ENCODE measurements at places on chromosomes 5 and 9.

DNA sequence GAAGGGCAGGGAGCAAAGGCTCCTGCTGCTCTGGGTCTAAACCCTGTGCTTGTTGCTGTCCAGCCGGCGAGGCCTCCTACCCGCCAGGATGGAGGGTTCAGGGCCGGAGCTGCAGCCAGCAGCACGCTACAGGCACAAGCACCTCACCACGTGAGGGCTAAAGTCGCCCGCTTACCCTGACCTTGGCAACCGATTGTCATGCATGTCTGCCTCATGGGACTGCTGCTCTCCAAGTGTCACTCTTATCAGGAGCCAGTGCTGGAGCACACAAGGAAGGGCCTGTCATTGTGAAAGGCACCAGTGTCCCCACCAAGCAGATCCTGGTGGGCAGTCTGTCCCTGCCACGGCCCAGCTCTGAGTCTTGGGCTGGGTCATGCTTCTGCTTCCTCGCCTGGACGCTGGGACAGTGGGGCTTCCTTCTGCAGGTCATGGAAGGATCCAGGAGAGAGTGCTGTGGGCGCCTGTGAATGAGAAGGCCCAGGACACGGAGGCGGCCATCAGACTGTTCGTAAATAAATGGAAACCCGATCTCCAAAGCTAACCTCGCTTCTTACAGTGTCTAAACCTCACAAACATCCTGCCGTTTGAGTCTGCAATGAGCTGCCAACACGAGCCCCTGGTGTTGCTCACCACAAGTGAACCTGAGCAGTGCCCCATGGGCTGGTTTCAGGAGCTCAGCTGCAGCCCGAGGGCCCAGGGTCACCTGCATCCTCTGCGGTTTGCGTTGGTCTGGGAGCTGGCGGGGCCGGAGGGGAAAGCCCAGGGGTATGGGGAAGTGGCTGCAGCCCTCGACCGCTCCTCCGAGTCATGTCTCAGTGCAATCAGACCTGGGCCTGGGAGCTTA, 58.2 kb upstream of the RXRA start:
- DNase-seq: no peak

GRCh38 chr9:74220327-74220726, 276.8 kb upstream of the RORB start:
- no peak for DNase-seq

GRCh38 chr9:78189461-78189860, 46.4 kb upstream of the CEP78 start:
- no peak for DNase-seq

DNA sequence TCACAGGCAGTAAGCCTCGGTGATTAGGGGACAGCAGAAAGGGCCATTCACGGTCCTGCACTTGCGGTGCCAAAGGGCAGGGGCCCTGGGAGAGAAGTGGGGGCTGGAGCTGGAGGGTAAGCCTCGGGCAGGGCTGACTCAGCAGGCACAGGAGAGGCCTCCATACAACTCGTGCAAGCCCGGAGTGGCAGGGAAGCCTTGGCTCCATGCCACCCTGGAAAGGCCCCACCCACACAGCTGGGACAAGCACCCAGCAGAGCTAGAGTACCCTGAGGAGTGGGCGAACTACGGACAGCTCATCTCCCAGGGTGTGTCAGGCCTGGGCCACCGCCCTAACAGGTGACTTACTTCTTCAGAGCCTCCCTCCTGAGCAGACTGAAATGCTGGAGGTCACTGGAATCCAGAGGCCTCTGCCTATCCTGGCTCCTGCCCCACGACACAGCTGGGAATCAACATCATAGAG, 5.6 kb upstream of the CAMK2A start:
- no peak for DNase-seq

GRCh38 chr5:122581629-122582028, 193.3 kb upstream of the SNX2 start:
- no peak for DNase-seq

DNA sequence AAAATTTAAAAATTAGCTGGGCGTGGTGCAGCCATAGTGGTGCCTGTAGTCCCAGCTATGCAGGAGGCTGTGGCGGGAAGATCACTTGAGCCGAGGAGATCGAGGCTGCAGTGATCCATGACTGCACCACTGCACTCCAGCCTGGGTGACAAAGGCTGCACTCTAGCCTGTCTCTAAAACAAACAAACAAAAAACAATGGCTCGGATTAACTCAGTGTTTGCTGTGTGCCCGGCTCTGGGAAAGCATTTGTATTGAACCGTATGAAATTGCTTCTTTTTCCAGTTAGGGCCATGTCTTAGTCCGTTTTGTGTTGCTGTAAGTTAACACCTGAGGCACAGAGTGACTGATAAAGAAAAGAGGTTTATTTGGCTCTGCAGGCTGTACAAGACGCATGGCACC, 62.6 kb downstream of the CFAP77 start:
- DNase-seq: no peak

- no peak for DNase-seq
Measured at GRCh38 chr5:169641253-169641652, 4.2 kb downstream of the DOCK2 start.

GRCh38 chr5:159316519-159317383, 13.5 kb downstream of the IL12B start:
- no peak for DNase-seq

DNA sequence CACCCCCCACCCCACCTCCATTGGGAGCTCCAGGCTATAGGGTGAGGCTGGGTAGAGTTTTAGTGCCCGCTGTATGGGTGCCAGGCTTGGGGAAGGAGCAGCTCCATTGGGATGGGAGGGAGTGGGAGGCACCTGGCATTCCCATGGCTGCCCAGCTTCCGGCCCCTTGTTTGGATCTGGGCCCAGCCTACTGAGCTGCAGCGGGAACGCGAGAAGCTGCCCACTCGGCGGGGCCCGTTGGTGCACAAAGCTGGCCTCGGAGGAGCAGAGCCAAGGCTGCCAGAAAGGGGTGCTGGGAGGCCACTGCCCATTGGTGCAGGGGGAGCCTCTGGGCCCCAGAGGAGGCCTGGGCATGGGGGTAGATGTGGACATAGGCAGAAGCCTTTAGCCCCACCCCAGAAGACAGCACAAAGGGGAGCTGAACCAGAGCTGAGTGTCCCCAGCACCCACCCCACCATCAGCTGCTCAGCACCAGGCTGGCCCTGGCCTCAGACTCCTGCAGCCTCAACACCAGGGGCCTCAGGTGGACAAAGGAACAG, 4.4 kb downstream of the LCN9 start:
- DNase-seq: no peak

DNA sequence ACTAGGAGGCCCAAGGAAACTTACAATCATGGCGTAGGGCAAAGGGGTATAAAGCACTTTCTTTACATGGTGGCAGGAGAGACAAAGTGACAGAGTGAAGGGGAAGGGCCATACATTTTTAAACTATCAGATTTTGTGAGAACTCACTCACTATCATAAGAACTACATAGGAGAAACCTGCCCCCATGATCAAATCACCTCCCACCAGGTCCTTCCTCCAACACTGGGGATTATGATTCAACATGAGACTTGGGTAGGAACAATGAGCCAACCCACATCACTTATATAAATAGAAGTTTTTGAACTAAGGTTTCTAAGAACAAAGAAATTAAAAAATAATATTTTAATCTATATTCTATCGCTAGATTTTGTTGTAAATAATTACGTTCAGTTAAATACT, 460.3 kb upstream of the TYRP1 start:
- DNase-seq: no peak

- DNase-seq: no peak
Measured at GRCh38 chr9:79581388-79581787, 9.6 kb downstream of the TLE4 start.

GRCh38 chr5:133828722-133829121, 139.7 kb downstream of the C5orf15 start:
- no peak for DNase-seq

DNA sequence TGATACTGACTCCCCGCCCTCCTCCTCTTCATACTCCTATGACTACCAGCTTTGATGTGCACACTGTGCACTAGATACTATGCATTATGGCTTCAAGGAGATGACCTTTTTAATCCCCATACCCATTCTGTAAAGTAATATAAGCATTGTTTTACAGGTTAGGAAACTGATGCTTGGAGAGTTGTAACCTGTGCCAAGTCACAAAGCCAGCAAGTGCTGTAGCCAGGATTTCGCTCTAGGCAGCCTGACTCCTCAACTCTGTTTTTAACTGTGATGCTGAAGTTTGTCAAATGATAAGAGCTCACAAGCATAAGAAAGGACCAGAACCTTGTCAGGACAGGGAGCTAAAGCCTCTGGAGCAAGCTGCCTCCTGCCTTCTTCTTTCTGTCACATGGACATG, 461.3 kb downstream of the TMEM232 start:
- no peak for DNase-seq

- DNase-seq: no peak
Measured at GRCh38 chr5:32332966-32333365, 20.2 kb upstream of the MTMR12 start.

DNA sequence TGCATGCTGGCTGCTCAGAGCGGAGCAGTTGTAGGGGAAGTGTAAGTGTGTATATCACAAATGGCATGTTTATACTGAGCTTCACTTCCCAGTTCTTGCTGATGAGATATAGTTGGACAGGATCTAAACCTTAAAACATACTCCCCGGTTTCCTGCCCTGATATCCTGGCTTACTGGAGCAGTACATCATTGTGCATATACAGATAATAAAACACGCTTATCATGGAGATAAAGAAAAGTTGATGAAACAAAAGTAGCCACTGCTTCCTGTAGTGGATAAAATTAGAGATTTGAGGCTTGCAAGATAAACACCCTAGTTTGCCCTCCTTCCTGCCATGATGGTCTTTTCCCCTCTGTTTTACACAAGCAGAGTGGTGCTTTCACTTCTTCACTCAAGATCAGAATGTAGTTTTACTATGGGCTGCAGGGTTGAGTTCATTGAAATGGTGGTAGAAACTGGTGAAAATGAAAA, 15.0 kb downstream of the NPR3 start:
- no peak for DNase-seq

DNA sequence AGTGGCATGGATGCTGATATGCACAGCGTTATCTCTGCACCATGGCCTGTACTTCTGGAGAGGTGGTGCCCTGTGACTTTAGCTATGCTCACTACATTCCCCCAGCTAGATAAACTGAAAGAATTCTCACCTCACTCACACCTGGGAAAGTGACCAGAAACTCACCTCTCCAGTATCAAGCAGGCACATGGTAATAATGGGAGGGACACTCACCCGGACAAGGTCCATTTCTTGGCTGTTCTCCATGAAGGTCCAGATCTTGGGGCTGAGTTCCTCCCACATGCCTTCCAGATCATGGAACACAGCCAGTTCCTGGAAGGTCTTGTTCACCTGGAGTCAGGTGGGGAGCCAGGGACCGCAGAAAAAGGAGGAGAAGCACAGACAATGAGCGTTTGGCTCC, 72.8 kb downstream of the NIPSNAP3B start:
- no peak for DNase-seq

DNA sequence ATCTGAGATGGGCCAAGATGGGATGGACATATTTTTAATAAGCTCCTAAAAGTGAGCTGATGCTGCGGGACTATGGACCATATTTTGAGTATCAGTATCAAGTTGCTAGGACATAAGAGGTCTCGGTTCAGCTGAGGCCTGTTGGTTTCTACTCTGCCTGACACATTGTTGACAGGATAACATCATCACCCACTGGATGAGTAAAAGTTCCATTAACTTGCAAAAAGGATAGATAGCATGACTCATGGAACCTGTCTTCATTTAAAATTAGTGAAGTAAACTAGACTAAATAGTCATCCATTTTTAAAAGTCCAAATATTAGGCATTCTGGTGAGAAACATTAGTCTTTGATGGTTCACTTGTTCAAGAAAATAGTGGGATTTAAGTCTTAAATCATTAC, 33.3 kb downstream of the PARP8 start:
- no peak for DNase-seq

GRCh38 chr9:72274441-72274840, 90.6 kb downstream of the ZFAND5 start:
- DNase-seq: no peak

- DNase-seq: peak; percentile 14
Measured at GRCh38 chr5:138077064-138077696, 6.7 kb upstream of the WNT8A start.

- DNase-seq: no peak
Measured at GRCh38 chr5:139848508-139849100, 53.0 kb downstream of the PSD2 start.

DNA sequence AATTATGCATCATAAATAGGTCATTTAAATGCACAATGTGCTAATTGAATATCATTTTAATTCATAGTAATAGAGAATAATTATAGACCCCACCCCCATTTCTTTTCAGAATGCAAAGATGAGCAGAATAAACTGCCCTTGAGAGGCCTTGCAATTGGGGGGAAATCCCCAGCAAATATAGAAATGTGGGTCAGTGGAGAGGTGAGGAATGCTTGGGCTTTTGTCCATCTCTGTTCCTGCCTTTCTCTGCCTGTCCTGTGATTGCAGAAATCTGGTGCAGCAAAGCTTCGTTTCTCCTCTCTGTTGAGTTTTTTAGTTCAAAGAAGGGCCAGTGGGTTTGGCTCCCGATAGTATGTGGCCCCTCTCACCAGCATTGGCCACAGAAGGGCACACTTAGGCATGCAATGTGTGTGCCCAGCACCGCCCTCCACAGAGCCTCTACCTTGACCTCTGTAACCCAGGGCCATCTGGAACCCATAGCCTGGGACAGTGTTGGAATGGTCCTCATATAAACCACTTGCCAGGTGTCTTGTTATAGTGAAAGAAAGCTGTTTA, 164.2 kb downstream of the SEMA6A start:
- no peak for DNase-seq

- no peak for DNase-seq
Measured at GRCh38 chr9:137109250-137110146, 5.0 kb downstream of the DPP7 start.

- no peak for DNase-seq
Measured at GRCh38 chr9:84668196-84669012, 1.1 kb upstream of the NTRK2 start.

- DNase-seq: no peak
Measured at GRCh38 chr5:139265001-139265400, 28.5 kb upstream of the MATR3 start.

GRCh38 chr5:124060011-124060410, 548.0 kb downstream of the CSNK1G3 start:
- DNase-seq: no peak

GRCh38 chr9:99307851-99308250, 85.8 kb downstream of the SEC61B start:
- DNase-seq: no peak

- no peak for DNase-seq
Measured at GRCh38 chr5:62592558-62592957, 13.9 kb downstream of the LRRC70 start.
